ENCODE measurements at places on chromosomes 12 and 14. TPM values are rescaled to one million over a fixed set of nuclear protein-coding genes. Genes with fewer than 3 reads are reported as not detected.

- H3K4me3 ChIP-seq = no peak overlapping the region
- no peaks in the 10 kb centered on the region for H3K36me3 ChIP-seq
- H3K4me1 ChIP-seq = no peaks in the 10 kb centered on the region
- no peak for DNase-seq
- H3K27me3 ChIP-seq = no peaks in the 10 kb centered on the region
Observed at GRCh38 chr12:21248679-21249078, 86.0 kb downstream of the SLCO1A2 start.

The CNTN1 gene
- total RNA-seq = 4.4 TPM

The FOXM1 gene
- total RNA-seq = 18.4 TPM

The PMEL gene
- total RNA-seq = 3.8 TPM

The PLD4 gene
- total RNA-seq = 1.2 TPM

The HAL gene
- total RNA-seq = 0.91 TPM
